ENCODE measurements at places on chromosomes 12 and 14.
A peak's percentile ranks its signal among the peaks of the same experiment; 100 is the strongest.

- DNase-seq, result no peak
Observed at GRCh38 chr14:89327771-89328212, 89.2 kb downstream of the FOXN3 start.

- no peak for DNase-seq
Observed at GRCh38 chr14:73244541-73245290, 7.4 kb downstream of the PAPLN start.

DNA sequence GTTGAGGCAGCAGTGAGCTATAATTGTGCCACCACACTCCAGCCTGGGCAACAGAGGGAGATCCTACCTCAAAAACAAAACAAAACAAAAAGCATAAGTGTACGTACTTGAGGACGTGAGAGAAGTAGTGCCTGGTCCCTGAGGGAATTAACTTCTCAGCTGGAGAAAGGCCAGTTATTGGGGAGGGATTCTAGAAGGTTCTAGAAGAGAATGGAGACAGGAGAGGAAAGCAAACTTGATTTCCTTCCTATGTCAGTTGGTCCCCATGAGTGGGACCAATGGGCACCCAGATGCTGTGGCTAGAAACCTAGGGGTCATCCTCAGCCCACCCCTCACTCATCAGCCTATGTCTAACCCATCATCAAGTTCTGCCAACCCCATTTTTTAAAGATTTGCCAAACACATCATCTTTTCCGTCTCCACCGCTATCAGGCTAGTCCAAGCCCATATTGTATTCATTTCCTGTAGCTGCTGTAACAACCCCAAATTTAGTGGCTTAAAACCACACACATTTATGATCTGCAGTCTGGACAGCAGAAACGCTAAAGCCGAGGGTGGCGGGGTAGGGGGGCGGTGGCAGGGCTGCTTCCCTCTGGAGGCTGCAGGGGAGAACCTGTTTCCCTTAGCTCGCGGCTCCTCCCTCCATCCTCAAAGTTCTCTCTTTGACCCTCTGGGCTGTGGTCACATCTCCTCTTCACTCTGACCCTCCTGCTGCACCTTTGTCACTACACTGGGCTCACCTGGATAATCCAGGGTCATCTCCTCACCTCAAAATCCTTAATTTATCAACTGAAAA lies 7.2 kb upstream of the RBM19 start:
- DNase-seq, result no peak

DNA sequence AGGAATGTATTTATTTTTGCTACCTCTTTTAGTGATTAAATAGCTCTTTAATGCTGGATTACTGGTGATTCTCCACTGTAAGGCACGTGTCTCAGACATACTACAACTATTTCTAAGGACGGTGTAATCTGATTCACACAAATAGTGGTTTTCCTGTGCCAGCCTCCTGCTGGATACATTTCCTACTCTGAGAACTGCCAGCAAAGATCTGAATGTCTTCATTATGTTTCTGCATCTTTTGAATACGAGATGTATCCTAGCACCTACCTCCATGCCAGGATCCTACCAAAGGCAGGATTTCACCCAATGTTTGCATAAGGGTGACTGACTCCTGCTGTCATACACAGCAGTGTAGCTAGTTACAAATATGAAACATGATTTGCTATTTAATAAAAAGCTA lies 120.6 kb downstream of the PRICKLE1 start:
- DNase-seq, result peak; percentile 17

DNA sequence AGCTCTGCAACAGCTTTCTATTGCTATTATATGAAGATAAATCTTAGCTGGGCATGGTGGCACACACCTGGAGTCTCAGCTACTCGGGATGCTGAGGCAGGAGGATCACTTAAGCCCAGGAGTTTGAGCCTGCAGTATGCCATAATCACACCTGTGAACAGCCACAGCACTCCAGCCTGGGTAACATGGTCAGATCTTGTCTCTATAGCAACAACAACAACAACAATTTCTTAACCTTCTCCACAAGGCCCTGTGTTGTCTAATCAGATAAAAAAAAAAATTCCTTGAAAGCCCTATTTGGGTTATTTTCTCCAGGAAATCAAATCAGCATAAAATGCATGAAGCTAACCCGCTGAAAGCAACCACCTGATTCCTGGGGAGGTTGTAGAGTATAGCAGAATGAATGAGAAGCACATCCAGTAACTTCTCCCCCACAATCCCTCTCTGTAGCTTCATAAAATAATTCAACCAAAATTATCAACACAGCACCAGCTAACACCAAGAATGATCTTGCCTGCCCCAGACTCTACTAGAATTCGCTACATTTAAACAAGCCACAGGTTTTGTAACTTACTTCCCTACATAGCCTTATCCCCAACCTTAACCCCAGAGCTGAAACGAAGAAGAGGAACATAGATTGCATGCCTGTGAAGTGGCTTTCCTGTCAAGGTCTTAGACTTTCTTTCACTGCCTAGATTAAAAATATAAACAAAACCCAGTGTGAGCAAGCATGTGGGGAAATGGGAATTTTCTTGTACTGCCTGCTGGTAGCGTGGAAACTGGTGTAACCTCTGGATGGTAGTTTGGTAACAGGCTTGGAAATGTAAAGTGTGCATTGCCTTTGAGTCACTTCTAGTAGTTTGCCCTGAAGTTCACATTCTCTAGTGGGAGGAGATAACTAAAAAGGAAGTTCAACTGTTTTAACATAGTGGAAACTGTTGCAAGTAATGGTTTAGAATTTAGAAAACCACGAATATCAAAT lies 6.0 kb upstream of the STK38L start:
- DNase-seq, result peak; percentile 38

DNA sequence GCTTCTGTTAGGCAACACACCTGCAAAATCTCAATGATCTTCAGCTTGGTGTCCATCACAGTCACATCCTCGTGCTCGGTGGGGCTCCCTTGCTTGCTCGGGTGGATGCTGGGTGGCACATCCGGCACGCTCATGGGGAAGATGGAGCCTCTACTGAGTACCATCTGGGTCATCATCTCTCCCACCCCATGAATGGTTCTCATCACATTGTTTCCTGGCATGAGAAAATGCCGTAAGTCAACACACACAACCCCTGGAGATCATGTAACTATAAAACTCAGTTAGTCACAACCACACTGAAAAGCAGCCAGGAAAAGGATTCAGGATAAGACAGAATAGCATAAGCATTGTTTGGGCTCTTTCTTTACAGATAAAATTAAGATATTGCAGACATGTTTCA lies 201.1 kb downstream of the ITPR2 start:
- no peak for DNase-seq

- DNase-seq, result no peak
Observed at GRCh38 chr12:74456431-74456830, 81.2 kb upstream of the ATXN7L3B start.

DNA sequence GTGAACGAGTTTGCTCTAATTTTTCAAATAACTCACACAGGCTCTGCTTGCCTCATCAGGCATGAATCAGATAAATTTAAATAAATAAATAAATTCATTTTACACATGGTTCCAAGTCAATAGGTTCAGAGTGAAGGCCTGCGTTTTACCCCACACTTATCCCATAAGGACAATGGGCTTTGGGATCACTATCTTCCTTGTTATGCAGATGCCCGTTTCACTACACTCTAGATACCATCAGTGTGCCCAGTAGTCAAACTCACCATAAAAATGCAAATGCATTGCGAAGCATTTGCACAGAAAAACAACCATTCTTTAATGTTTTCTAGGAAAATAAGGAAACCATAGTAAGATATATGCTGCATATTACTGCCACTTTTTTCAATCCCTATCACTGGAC lies 155.9 kb upstream of the CCDC196 start:
- no peak for DNase-seq

DNA sequence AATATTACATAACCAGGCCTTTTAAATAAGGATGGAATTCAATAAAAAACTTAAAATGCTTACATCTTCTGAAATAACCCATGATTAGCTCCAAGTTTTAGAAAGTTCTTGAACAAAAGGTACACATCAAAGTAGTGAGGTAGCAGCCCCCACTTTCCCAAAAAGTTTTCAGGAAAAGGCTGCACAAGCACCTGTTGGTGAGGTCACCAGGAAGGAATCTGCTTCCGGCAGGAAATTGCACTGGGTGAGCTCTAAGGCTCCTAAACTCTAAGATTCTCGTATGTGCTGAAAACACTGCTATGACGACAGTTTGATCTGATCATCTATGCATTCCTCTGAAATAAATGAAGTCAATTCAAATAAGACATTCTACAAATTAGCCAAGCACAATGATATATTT lies 34.3 kb upstream of the TTC7B start:
- no peak for DNase-seq

DNA sequence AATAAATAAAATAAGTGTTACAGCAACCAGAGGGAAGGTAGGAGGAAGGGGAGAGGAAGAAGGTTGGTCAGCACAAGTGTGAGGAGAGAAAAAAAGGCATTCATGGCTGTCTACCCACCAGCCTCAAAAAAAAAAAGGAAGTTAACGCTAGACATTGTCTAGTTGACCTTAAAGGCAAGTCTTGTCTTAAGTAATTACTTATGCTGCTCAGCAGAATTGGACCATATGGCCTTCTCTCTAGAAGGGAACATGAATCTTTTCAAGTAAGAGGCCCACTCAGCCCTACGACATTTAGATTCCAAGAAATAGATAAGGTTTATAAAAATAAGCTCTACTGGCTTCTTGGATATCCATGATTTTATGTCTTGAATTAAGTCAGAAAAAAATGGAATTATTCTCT lies 172.7 kb downstream of the ETNK1 start:
- DNase-seq, result no peak

DNA sequence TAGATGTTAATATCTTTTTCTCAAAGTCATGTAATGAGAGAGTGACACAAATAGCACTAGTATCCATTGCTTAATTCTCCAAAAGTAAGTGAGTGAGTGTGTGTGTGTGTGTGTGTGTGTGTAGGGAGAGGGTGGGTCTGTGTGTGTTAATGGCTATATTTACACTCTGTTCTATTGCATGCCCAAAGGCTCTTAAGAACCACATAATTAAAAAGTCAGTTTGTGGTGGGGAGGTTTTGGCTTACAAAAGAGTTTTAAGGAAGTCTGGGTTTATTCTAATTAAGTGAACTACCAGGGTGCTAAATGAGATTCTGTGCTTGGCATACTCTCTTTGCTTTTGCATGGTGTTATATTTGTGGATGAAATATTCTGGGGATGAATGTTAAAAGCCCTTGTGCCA lies 1897.6 kb upstream of the FLRT2 start:
- no peak for DNase-seq

GRCh38 chr12:69916544-69917235 lies 91.7 kb downstream of the MYRFL start:
- DNase-seq, result no peak

- DNase-seq, result peak; percentile 93
Observed at GRCh38 chr12:54984658-54985376, at the start of gene TESPA1. Gene TESPA1, minus strand, starts transcription at chr12:54984762. Its CDS starts 10,200 bp downstream, at chr12:54974562.

GRCh38 chr14:74610866-74611649 lies 979 bp downstream of the LTBP2 start:
- no peak for DNase-seq

DNA sequence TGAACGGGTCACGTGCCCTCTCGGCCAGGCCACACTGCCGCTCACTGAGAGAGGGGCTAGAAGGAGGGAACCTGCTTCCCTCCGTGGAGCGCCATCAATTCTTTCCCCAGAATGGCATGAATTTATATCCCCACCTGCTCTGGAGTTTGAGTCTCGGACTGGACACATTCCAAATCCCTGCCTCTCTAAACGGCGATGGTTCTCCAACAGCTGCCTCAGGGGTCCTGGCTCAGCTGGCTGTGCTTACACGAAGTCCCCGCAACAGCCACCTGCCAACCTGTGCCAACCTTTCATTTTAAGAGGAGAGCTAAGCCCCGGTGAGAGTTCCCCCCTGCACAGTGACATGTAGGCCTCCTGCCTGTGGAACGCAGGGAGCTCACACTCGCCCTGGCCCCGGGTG lies 73.2 kb downstream of the RIMBP2 start:
- no peak for DNase-seq

DNA sequence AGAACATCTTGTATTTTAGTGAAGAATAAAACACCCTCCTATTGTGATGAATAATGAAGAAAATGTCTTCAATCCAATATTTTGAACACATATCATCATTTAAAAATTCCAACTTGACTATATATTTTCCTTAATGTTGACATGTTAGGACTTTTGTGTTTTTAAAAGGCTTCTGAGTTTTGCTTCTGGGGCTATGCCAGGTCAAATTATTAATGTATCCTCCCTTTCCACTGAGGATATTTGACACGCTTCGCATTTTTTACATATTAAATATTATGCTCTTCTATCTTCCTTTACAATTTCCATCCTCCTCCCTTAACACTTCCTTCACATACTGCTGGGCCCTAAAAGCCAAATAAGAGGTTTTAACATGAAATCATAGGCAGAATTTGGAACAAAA lies 20.6 kb downstream of the RERG start:
- no peak for DNase-seq

GRCh38 chr12:93974252-93974651 lies 174.1 kb upstream of the PLXNC1 start:
- DNase-seq, result no peak

- DNase-seq, result no peak
Observed at GRCh38 chr12:32893458-32893857, 3.1 kb downstream of the PKP2 start.

- peak; percentile 49 for DNase-seq
Observed at GRCh38 chr14:106657460-106657859, 1131.1 kb downstream of the TMEM121 start.

- no peak for DNase-seq
Observed at GRCh38 chr12:40313928-40314327, 89.1 kb downstream of the LRRK2 start.

- DNase-seq, result peak; percentile 91
Observed at GRCh38 chr12:6764011-6764828, 1.9 kb upstream of the PTMS start.

DNA sequence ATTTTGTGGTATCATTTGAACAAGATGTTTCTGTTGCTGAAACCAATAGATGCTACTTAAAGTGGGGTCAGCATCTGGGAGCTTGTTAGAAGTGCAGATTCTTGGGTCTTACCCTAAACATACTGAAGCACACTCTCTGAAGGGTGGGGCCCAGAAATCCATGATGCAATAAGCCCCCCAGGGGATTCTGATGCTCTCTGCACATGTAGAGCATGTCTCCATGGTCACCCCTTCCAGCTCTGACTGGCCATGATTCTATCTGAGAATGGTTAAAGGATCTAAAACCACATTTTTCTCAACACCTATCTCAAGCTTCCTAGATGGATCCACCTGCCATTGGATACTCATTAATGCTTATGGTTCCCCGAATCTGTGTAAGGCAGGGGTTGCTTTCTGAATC lies 20.4 kb downstream of the JDP2 start:
- no peak for DNase-seq

GRCh38 chr12:4153343-4153892 lies 120.1 kb upstream of the CCND2 start:
- peak; percentile 45 for DNase-seq

DNA sequence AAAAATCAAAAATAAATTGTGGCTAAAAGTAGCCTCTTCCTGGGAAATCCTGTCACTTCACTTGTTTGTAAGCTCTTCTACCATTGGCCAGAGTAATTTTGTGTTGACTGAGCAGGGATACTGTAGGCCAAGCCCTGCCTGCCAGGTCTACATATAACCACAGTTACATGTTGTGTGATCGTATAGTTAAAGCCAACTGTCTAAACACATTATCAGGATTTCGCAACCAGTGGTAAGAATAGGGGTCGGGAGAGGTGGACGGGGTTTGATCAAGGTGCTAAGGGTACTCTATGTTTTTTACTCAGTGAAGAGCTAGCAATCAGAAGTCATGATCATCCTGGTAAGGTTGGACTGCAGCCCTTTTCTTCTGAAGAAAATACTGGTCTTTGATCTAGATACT lies 13.4 kb downstream of the ANKRD13A start:
- no peak for DNase-seq

Data from MM.1S (cell line).